ENCODE measurements at places on chromosomes 11 and 22.

DNA sequence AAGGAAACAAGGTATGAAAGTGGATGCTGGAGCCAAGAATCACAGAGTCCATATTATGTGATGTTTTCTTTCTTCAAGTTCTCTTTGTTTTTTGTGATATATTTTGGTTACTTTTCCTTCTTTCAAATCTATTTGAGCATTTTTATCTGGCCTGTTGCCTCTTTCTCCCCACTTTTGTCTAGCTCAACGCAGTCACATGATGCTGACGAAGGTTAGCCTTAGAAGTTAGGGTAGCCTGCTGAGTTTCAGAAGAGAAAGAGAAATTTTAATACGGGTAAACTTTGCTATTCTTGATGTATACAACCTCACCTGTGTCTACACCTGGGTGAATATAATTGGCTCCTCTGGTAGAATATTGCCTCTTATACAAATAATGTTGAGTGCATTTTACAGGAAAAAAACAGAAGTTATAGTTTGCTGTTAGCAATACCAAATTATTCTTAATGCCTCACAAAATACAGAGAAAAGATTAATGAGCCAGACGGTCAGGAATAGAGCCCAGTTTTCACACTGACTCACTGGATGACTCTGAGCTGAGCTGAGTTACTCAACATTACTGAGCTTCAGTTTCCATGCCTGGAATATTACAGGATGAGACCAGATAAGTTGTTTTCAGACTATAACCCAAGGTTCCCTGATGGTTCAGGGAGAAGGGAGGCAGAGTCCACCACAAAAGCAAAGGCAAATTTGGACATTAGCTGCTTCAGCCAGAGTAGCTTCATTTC, 161.6 kb upstream of the BDNF start:
- DNase-seq, result no peak

DNA sequence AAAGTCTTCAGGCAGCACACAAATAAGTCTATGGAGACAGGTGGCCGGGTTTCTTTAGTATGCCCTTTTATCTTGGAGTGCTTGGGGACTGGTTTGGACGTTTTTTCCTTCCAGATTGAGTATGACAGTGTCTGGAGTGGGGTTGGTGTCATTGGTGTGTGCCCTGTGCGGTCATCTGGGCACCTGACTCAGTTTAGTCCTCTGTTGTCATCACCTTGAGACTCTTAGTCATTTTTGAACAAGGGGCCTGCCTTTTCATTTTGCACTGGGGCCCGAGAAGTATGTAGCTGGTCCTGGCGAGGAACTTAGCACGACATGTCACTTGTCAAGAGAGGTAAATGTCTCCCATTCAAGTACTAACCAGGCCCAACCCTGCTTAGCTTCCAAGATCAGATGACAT, 27.2 kb upstream of the MYO18B start:
- no peak for DNase-seq

- DNase-seq, result no peak
Measured at GRCh38 chr22:30327864-30328345, 1.2 kb upstream of the TBC1D10A start.

DNA sequence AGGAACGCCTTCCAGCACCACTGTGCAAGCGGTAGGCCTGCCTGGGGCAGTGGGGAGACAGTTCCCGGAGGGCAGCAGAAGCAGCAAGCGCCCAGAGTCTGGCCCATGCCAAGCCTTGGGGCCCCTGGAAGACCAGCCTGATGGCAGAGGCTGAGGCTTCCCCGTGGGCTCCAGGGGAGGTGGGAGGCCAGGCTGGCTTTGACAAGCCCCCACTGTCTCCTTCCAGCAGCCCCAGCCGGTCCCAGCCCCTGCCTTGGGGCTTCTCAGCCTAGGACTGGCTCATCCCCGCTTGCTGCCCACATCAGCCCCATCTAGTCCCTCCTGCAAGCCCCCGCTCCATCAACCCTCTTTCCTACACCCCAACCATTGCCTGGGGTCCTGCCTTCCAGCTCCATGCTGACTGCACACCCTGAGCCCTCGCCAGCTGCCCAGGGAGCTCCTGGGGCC, 46.7 kb downstream of the IGF2 start:
- DNase-seq, result no peak

DNA sequence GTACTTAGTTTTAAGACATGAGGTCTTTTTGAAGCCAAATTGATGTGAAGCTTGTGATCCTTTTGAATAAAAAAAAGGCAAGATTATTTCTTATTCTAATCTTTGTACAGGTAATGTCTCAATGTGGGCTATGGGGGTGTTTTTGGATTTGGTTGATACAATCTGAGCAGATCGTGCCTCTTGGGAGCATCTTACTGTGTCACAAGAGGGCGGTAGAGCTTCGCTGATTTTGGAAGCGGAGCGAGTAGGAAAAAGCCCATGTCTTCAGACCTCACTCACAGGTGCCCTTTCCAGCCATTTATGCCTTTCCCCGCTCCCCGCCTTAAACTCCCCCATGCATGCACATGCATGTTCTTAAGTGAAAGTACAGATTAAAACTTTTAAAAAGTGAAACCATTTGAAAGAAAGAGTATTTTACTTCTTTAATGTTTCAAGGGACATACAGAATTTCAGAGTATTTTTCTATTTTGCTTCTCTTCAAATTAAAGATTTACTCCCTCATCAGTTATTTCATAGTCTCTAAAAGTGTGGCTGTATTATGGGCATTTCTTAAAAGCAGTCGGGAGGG, 18.8 kb downstream of the DDX25 start:
- DNase-seq, result peak; percentile 65

GRCh38 chr11:47373876-47374719, 4.2 kb downstream of the SPI1 start:
- peak; percentile 65 for DNase-seq

DNA sequence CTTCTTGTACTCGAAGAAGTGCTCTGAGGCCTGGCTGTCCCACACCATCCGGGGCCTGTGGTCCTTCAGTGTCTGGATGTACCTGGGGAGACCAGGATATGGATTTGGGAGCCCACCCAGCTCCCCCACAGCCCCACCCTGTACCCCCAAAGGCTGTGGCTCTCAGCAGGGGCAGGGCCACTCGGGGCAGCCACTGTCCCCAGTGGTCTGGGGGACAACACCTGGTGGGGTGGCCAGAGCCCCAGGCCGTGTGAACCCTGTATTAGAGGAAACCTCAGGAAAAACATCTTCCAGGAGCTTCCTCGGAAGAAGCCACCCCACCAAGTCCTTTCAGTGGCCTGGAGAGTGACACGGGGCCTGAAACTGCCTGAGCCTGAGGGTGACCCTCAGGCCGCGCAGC, 27.8 kb downstream of the TSPAN4 start:
- DNase-seq, result no peak

GRCh38 chr22:47631571-47632102, 869.2 kb downstream of the TBC1D22A start:
- peak; percentile 91 for DNase-seq

GRCh38 chr11:6693342-6694228, 10.4 kb upstream of the MRPL17 start:
- DNase-seq, result no peak

GRCh38 chr11:62666259-62666926, 1.3 kb downstream of the CSKMT start:
- DNase-seq, result no peak

DNA sequence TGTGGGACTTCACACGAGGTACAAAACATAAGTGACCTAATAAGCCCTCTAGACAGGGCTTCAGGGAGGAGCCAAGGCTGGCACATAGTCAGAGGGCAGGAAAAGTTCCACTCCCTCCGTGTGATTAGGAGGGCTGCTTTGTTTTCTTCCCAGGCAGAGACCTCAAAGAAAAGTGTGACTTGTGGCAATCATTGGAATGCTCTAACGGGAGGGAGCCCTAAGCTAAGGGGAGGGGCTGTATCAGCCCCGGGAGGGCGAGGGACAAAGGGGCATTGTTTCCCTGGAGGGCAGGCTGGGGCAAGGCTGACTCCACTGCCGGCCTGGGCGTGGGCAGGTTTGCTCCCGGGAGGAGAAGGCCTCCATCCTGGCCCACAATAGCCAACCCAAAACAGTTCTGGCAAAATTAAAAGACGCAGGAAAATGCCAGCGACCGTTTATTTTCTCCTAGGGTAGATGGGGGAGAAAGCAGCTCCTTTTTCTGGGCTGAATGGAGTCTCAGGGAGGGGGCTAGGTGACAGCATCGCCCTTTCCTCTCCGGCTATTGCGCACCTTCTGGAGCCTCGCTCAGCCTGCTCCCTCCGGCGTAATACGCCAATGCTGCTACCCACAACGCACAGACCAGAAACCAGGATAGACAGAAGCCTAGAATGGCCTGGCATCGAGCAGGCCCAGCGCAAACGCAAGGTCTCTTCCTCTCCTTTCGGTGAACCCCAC, 60.2 kb downstream of the ENDOD1 start:
- no peak for DNase-seq

DNA sequence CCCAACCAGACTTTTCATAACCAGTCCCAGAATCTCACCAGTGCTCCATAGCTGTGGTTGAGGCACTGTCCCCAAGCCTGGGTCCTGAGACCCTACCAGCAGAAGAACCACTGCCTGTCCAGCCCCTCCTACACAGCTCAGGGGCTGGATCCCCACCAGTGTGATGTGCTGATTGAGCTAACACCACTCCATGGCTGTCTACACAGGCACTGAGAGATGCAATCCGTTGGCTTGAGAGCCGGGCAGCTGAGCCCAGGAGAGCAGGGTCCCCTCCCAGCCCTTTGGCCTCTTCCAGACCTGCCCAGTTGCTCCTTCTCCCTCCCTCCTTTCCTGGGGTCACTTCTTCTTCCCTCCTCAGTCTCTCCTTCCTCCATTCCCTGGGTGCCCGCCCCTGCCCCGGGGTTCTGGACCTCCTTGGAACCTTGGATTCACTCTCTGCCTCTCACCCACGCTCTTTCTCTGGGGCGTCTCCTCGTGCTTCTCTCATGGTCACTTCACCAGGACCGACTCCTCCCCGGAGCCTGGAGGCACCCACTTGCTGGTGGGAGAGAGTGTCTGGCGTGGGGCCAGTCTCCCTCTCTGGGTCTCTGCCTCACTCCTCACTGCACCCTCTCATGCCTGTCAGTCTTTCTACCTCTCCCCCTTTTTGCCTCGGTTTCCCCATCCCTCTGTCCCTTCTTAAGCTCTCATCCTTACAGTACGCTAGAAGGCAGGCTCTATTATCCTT, 706 bp upstream of the SCYL1 start:
- DNase-seq, result peak; percentile 59

DNA sequence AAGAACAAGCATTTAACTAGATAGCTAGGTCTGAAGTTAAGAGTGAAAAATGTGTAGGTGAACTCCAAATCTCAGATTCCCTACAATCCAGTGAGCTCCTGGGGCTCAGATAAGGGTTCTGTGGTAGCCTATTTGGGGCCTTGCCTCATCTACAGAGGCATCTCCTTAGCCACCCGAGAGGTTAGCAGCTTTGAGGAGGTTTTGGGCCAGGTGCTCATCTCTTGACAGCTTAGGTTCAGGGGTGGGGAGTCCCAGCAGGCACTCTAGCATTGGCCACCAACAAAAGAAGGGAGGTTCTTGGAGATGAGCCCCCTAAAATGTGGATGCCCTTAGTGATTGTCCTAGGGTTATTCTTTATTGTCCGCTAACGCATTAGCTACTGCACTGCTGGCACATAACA, 184.4 kb upstream of the B3GAT1 start:
- no peak for DNase-seq

GRCh38 chr11:44271286-44271685, 38.7 kb downstream of the ALX4 start:
- DNase-seq, result no peak

DNA sequence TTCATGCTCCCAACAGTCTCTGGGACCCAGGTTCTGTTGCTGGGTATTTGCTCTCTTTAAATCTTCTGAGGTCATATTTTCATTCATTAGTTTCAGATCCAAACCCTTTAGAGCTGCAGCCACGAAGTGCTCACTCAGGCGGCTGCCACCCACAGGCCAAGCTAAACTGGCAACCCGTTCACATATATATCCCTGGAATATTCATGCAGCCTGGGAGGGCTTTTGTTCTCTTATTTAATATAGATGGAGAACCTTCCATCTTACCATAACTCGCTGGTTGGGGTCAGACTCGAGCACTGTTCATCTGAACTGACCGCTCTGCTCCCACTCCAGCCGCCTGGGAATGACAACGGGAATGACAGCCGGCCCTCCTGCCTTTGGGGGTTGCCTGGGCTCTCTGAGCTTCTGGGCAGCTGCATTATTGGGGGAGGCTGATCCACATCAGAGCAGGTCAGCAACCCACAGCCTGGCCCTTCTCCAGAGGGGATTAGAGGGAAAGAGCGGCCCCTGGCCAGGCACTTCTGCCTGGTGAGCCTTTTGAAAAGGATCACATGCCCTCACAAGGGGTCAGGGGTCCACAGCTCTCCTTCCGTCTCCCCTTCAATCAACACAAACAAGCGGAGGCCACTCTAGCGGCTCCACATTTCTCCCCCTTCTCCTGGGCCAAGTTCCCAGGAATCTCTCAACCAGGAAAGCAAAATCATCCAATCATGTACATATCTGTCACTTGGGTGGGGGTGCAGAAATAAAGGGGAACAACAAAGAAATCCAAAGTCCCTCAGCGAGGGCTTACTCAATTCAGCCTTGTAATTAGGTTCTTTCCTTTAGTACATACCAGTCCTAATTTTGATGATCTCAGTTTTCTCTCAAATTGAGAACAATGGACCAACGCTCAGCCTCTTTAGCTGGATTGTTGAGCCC, 11.8 kb downstream of the TMEM184B start:
- DNase-seq, result no peak

DNA sequence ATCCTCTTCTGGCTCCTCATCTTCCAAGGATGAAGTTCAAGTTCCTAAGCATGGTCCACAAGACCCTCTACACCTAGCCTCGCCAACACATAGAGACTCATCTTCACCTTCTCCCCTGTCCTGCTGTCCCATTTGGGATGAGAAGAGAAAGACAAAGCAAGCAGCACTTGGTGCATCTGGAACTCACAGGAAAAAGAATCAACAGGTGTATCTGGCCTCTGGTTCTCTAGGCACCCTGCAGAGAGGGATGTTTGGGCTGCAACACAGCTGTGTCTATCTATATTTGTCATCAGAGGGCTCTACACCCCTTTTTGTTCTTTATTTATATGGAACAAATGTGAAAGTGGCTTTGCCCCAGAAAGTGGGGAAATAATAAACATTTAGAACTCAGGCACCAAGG, 82.1 kb upstream of the GALNT18 start:
- peak; percentile 41 for DNase-seq

- no peak for DNase-seq
Measured at GRCh38 chr11:112655371-112655770, 305.8 kb upstream of the NCAM1 start.

DNA sequence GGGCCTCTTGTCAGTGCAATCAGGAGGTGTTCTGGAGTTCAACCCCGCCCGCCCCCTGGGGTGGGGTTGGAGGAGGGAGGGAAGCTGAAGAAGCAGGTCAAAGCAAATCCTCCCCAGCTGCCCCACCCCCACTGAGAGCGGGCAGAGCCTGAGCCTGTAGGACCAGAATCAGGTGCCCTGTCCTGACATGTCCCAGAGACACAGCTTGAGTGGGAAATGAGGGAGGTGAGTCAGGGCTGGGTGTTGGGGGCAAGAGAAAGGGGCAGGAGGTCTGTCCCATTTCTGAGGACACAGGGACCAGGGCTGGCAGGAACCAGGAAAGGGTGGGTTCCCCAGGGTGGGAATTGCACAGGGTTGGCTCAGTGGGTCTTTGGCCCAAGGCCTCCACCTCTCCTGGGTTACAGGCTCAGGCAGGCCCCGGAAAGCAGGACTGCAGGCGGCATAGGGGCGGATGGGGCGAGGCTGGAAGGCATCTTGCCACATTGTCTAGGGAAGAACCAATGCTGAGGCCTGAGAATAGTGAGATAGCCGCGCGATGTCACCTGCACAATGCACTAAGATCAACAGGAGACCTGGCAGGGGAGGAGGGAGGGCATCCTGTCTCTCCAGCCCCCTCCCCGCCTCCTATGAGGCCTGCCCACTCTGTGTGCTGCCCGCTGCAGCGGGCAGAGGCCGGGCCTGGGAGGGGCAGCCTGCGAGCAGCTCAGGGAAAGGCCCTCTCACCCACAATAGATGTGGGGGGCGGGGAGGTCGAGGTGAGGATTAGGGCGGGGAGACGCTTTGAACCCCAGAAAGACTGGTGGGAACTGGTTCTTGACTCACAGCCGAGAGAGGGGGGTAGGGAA, 32.4 kb downstream of the NECTIN1 start:
- DNase-seq, result peak; percentile 28

All from NCI-H146 (cell line).